ENCODE measurements at places on chromosomes 7 and 10.

DNA sequence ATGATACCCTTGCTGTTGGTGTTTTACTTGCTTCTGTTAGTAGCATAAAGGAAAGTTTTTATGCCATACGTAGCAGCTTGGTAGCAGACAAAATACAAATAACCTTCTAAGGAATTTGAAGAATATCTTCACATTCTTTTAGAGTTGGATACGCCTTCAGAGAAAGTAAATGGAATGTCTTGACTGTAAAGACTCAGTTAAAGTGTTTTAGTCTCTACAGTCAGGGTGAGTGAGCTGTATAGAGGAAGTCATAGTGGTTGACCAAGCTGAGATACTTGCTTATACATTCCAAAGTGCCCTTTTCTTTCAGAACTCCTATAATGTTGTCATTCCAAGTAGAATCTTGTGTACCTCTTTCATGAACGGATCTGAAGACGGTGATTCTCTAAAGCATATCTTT is 37.7 kb downstream of the RABGEF1 start:
- DNase-seq, result no peak

- DNase-seq, result no peak
Measured at GRCh38 chr10:49653273-49653929, 26.1 kb upstream of the C10orf53 start.

- no peak for DNase-seq
Measured at GRCh38 chr10:5904227-5904626, 14.2 kb downstream of the FBH1 start.

GRCh38 chr10:122197611-122198222 is 73.4 kb upstream of the BTBD16 start:
- DNase-seq, result no peak

GRCh38 chr10:103884681-103885139 is 29.3 kb upstream of the SH3PXD2A start:
- DNase-seq, result peak; percentile 39

GRCh38 chr7:73345951-73346350 is 18.0 kb downstream of the FKBP6 start:
- no peak for DNase-seq

DNA sequence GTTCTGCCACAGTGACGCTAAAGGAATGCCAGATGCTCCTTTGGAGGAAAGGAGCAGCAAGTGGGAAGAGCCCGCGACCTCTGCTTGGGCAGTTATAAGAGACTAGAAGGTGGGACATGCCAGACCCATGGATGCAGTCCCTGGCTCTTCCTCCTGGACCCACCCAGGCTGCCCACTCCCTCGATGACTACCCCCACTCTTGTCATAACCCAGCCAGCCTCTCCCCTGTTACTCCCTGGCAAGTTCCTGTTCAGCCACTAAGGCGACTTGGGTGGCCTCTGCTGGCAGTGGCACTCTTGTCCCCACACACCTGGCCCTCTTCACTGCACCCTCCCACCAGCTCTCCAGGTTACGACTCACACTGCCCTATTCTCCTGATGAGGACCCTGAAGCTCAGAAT is 33.5 kb downstream of the COL13A1 start:
- no peak for DNase-seq

GRCh38 chr10:36030516-36030915 is 388.4 kb upstream of the FZD8 start:
- no peak for DNase-seq

GRCh38 chr10:43273543-43273942 is 6.7 kb upstream of the RASGEF1A start:
- no peak for DNase-seq

DNA sequence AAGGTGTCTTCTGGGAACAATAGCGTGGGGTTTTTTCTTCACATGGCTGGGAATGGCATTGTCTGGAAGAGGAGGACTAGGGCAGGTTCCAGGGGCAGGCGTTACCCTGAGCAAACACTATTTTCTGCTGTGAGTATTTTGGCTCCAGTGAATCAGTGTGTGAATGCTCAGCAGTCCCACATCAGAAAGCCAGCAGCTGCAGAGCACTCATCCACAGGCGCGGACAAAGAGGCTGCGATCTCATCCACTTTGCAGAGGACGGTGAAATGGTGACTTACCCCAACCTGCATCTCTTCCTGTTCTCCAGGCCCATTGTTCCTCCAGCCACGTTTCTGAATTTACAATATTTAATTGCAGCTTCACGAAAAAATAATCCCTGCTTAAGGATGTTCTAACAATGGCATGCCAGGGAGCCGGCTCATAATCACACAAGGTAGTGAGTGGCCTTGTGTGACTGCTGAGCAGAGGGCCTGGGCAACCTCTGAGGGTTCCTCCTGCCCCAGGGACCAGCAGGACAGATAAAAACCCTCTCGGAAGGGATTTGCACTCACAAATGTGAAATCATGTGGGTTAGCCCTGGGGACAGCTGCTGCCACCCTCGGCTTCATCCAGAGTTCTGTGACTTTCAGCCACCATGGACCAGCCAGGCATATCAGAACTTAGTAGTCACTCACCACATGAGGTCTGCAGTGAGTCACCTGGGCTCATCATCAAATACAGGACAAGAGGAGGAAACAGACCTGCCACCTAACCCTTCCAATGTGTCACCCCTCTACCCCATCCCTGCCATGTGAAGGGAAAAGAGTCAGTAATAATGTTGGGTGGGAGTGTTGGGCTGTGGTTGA is 65.0 kb upstream of the EN2 start:
- peak; percentile 52 for DNase-seq

- DNase-seq, result no peak
Measured at GRCh38 chr10:72316748-72317435, 37.8 kb downstream of the DNAJB12 start.

GRCh38 chr7:73610105-73610504 is 14.2 kb downstream of the MLXIPL start:
- DNase-seq, result no peak

- no peak for DNase-seq
Measured at GRCh38 chr10:18571076-18571475, 80.3 kb downstream of the NSUN6 start.

DNA sequence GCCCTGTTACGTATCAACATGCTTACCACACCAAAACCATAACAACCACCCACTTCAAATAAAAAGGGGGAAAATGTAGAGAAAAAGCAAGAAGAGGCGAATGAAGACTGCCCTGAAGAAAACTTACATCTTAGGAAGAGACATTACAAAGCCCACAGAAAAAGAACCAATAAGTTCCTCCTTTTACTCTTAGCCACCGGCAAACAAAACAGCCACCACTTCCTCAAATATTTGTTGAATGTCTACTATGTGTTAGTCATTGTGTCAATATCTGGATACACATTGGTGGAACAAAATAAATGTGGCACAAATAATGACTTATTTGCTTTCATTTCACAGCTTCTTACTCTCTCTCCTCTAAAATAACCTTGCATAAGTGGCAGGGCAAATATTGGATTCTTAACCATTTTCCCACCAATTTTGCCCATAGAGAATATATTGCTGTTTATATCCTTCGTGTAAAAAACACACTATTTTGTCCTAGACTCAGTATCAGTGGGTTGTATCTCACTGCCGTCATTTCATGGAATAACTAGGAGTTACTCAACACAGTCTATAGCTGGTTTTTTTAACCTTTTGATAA is 106.8 kb downstream of the ANK3 start:
- DNase-seq, result peak; percentile 77

DNA sequence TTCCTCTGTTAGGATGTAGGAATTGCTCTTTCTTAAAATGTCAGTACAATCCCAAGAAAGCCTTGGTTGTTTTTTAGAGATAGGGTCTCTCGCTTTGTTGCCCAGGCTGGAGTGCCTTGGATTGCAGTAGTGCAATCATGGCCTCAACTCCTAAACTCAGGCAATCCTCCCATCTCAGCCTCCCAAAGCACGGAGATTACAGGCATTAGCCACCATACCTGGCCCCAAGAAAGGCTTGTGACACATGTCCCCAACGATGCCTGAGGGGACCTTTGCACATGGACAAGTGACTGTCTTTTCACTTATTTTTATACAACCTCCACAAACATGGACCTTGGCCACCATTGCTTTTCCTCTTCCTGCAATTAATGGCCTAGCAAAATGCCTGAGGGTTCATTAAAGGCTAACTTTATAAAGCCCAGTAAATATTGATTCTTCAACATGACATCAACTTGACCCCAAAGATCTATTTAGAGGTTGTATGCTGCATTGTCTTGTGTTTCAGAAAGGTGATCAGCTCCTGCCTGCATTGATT is 10.0 kb upstream of the SPOCK2 start:
- no peak for DNase-seq

DNA sequence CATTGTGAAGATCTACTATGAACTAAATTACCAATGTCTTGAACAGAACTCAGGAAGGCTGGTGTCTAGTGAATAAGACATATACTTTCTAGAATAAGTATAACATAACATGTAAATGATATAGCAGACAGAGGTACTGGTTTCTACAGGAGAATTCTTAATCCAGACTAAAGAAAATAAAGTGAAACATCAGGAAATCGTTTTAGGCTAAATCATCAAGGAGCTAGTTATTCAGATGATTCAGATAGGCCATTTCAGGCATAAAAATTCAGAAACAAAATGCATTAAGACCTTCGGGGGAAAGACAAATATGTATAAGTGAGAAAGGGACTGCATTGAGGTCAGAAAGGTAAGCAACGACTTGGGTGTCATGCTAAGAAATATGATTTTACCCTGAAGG is 170.6 kb downstream of the LRRN3 start:
- no peak for DNase-seq

GRCh38 chr7:158759749-158760444 is 55.3 kb upstream of the NCAPG2 start:
- no peak for DNase-seq

GRCh38 chr7:35691827-35692307 is 3.1 kb downstream of the HERPUD2 start:
- peak; percentile 34 for DNase-seq

GRCh38 chr7:73703225-73703624 is 16.2 kb downstream of the STX1A start:
- no peak for DNase-seq

- DNase-seq, result no peak
Measured at GRCh38 chr10:46266306-46266985, 20.4 kb upstream of the ANTXRL start.

- DNase-seq, result no peak
Measured at GRCh38 chr10:132321726-132322125, 10.3 kb upstream of the LRRC27 start.

DNA sequence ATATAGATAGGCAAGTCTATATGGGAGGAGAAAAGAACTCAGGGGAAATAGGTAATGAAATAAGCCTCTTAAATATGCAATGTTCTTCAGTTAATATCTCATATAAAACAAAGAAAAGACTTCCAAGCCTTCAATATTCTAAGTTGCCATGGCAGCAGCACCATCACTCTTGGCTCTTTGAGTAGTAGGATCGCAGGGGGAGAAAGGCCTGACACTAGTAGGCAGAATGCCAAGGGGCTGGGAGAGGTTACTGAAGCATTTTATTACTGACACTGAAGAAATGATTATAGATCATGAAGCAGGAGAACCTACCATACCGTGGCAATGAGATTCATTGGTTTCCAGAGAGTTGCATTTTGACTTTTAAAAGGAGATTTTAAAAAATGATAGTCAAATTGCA is 193.9 kb downstream of the NXPH1 start:
- DNase-seq, result peak; percentile 16

DNA sequence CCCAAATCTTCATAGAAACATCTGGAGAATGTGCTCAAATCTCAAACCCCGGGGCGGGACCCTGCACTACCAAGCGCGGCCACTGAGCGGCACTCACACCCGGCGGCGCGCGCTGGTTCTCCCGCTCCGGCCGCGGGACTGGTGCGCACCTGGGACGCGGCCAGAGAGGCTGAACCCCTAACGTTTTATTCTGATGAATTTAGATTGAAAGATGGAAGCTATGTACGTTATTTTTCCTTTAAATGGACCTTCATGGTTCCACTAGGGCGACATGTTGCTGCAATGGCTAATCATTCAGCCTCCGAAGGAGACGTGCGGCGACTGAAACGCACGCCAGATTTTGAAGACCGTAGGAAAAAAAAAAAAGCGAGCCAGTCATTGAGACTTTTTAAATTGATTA is 107.0 kb upstream of the INSIG1 start:
- no peak for DNase-seq

DNA sequence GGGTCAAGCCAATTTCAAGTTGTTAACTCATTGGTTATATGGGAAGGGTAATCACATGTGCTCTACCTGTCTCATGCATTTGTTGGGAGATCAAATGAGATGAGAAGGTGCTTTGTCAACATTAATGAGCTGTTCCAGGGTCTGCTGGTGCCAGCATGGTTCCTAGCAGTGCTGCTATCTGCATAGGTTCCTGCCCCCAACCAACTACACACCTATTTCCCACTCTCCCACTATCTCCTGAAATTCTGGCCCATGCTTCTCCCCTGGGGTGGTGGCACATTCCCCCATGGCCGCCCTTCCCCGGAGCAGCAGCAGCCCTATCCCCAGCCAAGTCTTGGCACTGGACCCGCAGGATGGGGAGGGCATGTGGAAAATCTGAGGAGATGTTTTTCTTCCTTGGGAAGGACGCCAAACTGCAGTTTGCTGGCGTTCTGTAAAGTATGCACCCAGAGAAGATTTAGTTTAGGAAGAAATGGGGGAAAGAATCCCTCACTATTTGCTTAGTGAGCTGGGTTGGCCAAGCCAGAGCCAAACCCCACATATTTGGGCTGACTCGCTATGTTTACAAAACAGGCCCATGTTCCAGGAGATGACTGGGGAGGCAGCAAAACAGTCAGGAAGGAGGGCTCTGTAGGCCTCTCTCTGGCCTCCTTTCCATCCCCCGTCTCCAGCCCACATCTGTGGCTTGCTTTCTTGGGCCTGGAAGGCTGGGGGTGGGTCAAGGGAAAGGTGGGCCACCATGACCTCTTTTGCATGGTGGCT is 42.5 kb downstream of the PPP1R3C start:
- DNase-seq, result peak; percentile 49

DNA sequence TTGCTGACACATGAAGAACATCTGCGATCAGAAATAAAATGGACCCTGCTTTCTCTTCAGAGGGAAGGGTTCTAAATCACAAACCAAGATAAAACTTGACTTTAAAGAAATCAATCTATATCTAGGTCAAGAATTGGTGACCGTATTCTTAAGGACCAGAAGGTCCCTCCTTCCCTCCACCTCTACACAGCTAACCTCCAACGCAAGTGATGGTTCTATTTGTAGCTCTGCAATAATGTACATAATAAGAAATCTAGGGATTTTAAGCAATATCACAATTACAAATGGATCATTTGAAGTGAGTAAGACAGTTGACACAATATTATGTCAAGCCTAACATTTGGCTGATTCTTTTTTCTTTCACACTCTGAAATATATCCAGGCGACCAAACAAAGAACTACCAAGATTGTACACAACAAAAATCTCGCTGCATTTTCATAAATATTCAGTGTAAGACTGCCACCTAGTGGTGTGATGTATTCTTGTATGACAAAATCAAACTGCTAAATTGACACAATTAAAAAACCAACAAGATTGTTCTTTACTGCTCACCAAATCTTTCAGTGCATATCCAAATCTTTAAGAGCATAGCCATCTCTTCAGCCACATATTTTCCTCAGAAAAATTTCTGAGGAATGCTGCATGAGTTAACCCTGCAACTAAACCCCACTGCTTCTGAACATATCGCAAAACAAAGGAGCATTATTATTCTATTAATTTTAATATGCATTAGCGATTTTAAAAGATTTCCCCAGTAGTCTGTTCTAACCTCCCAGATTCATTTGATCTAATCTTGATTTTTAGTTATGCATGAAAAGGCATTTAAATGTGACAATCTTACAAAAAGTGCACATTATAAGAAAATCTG is 44.5 kb downstream of the ICA1 start:
- peak; percentile 35 for DNase-seq
